ENCODE measurements at places on chromosomes 6 and 20. TPM values are rescaled to one million over a fixed set of nuclear protein-coding genes. Genes with fewer than 3 reads are reported as not detected.
A peak's percentile ranks its signal among the peaks of the same experiment; 100 is the strongest.

The TNXB gene
- total RNA-seq, result 22.0 TPM

The MMS22L gene
- 10.1 TPM for total RNA-seq

The PLCB1 gene
- 20.5 TPM for total RNA-seq

The GHRH gene
- not detected for total RNA-seq

The TCF21 gene
- total RNA-seq, result 9.0 TPM

GRCh38 chr6:97995158-97995557 is 712.1 kb upstream of the MMS22L start:
- no peak overlapping the region for H3K4me3 ChIP-seq
- no peak for DNase-seq
- no peaks in the 10 kb centered on the region for H3K4me1 ChIP-seq
- no peaks in the 10 kb centered on the region for H3K27me3 ChIP-seq
- H3K27ac ChIP-seq, result no peak overlapping the region
- H3K36me3 ChIP-seq, result no peaks in the 10 kb centered on the region

The HSPA1L gene
- total RNA-seq, result 2.2 TPM

DNA sequence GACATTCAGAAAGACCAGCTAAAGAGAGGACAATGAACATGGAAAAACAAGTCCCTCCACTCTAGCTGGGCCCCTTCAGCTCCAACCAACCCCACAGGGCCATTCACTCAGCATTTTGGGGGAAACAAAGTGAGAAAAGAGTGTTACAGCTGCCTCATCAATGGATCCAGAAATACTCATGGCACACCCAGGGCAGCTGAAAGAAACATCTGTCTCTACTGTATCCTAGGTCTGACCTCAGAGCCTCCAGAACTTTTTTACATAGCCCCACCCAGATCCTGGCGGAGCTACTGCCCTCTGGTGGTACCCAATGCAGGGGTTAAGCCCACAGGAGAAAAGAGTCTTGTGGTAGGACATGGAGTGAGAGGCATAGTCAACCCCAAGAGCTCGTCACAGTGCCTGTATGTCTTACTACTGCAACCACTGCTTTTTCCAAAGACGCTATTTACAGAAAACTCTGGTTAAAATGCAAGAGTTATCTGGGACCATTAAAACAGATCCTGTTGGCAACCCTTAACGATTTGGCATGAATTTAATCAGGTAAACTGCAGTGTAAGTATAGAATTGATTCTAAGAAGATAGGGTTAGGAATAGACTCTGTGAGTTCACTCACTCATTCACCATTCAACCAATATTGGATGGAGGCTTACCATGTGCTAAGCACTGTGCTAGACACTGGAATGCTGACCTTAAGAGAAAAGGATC is 37.4 kb upstream of the FAM83C start:
- peaks cover 44% of the 10 kb centered on the region for H3K4me1 ChIP-seq
- H3K27ac ChIP-seq, result peak overlapping the region; percentile 95
- H3K27me3 ChIP-seq, result no peaks in the 10 kb centered on the region
- DNase-seq, result peak; percentile 56

- H3K36me3 ChIP-seq, result no peaks in the 10 kb centered on the region
- H3K27ac ChIP-seq, result peak overlapping the region; percentile 50
- DNase-seq, result no peak
- no peaks in the 10 kb centered on the region for H3K27me3 ChIP-seq
These were observed 8.6 kb downstream of the MAN1A1 start for GRCh38 chr6:119340796-119341487.

The GATA5 gene
- 28.7 TPM for total RNA-seq
